MCF 10A (cell line): ENCODE measurements at places on chromosomes 16 and 17.

- DNase-seq: no peak
Observed at GRCh38 chr17:49382556-49382955, 20.5 kb upstream of the ZNF652 start.

DNA sequence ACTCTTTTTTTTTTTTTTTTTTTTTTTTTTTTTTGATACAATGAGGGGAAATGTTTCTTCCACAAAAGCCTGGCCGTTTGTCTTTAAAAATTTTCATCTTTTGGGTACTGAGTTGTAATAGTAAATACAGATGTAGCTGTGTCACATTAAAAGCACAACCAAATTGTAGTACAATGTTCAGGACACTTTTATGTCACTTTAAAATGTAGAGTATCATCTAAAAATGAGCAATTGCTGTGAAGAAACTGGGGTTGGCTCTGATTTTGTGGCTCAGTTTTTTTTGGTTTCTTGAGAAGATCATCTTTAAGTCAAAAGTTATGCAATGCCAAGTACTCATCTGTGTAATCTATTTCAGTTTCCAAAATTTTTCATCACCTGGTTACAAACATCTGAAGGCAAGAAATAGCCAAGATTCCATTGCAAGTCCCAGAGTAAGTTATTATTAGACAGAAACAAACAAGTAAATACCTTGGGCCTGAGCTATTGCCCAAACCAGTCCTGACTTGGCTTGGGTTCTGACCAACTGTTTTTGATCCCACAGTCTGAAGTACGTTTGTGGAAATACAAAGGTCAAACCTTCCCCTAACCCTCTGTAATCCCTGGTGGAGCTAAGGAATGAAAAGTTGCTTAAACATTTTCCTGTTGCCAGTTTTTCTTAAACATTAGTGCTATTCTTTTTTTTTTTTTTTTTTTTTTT lies 717.2 kb downstream of the WWOX start:
- peak; percentile 18 for DNase-seq

DNA sequence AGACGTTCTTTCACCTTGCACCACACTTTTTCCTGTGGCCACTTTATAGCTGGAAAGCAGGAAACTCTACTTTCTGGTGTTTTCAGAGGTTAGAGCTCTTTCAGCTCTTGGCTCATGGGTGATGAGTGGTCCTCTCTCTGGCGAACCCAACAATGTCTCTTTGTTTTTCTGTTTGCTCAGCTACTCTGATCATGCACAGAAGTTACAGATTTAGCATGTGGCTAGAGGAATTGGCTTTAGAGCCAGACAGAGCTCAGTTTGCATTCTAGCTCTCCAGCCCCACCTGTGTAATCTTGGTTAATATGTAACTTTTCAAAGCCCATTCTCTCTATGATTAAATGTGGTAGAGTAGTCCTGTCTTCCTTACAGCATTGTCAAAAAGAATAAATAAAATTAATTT lies 225.2 kb downstream of the HAPSTR1 start:
- no peak for DNase-seq

GRCh38 chr16:7731141-7731540 lies 398.5 kb downstream of the RBFOX1 start:
- no peak for DNase-seq

DNA sequence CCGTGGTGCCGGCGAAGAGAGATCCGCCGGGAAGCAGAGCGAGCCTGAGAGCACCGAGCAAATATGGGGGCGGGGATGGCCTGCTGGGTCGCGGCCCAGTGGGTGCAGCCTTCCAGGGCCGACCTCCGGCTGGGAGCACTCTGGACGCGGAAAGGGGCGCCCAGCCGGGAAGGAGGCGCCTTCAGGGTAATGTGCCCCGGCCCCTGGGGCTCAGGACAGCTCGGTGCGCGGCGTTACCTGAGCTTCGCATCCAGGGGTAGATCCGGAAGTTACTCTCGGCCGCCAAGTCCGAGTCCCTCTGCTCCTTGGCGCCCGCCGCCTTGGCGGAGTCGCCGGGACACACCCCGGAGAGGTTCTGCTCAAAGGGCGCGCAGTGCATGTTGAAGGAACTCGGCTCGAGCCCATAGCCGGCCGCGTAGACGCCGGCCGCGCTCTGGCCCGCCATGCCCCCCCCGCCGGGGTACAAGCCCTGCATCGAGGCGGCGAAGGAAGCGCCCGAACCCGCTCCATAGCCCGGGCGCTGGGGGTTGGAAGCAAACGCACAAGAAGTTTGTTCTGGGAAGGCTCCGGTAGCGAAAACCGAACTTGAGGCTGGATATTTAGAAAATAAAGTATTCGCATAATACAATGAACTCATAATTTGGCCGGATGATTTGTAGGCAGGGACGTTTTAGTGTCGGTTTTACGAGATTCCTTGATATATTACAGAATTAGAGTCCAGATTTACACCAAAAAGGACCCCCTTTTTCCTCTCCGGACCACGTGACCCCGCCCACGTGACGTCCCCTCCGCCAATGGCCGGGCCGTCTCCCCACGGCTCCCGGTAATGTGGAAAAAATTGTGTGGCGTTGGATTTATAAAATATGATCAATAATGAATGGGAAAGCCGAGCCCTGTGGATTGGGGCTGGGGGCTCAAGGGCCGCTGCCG lies at the start of gene HOXB7:
TSS of gene HOXB7 (minus strand) at position 736 of the 930 bp plus-strand sequence. CDS start at position 637, 99 bp downstream.
- no peak for DNase-seq
